ENCODE measurements at places on chromosomes 5 and 9.
A peak's percentile ranks its signal among the peaks of the same experiment; 100 is the strongest.

GRCh38 chr5:11892832-11893231 is 11.4 kb downstream of the CTNND2 start:
- H3K27ac ChIP-seq, result no peak overlapping the region
- H3K36me3 ChIP-seq, result no peaks in the 10 kb centered on the region
- DNase-seq, result no peak
- no peaks in the 10 kb centered on the region for H3K27me3 ChIP-seq
- H3K4me1 ChIP-seq, result no peaks in the 10 kb centered on the region
- no peak overlapping the region for H3K4me3 ChIP-seq

DNA sequence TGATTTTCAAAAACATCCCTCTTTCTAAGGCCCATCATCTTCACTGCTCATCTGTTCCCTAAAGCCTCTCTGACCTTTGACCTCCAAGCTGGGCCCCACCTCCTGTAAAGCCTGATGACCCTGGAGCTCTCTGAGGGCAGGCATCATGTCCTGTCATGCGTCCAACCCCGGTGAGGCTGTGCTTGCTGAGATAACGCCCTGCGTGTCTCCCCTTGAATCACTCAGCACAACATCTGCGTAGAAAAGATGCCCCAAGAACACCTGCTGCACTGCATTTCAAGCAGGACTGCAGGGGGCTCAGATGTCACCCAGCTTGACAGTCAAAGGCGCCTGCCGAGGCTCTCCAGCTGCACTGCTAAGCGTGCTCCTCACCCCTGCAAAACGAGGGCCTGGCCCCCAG is 78.0 kb downstream of the OTULIN start:
- DNase-seq, result no peak
- H3K36me3 ChIP-seq, result peaks cover 10% of the 10 kb centered on the region
- H3K4me3 ChIP-seq, result no peak overlapping the region
- no peak overlapping the region for H3K27ac ChIP-seq
- no peaks in the 10 kb centered on the region for H3K27me3 ChIP-seq

GRCh38 chr5:123178683-123179082 is 89.6 kb downstream of the PRDM6 start:
- H3K36me3 ChIP-seq, result no peaks in the 10 kb centered on the region
- H3K27ac ChIP-seq, result no peak overlapping the region
- H3K27me3 ChIP-seq, result no peaks in the 10 kb centered on the region
- no peak overlapping the region for H3K4me3 ChIP-seq
- no peak for DNase-seq
- no peaks in the 10 kb centered on the region for H3K4me1 ChIP-seq

- DNase-seq, result no peak
- no peaks in the 10 kb centered on the region for H3K4me1 ChIP-seq
- no peak overlapping the region for H3K4me3 ChIP-seq
- no peaks in the 10 kb centered on the region for H3K27me3 ChIP-seq
- H3K27ac ChIP-seq, result no peak overlapping the region
- no peaks in the 10 kb centered on the region for H3K36me3 ChIP-seq
Observed at GRCh38 chr9:7192266-7192665, 434.5 kb downstream of the KDM4C start.

GRCh38 chr9:124674651-124675050 is 96.5 kb downstream of the NR6A1 start:
- H3K36me3 ChIP-seq, result no peaks in the 10 kb centered on the region
- H3K4me3 ChIP-seq, result no peak overlapping the region
- no peaks in the 10 kb centered on the region for H3K4me1 ChIP-seq
- H3K27me3 ChIP-seq, result no peaks in the 10 kb centered on the region
- no peak overlapping the region for H3K27ac ChIP-seq
- no peak for DNase-seq

GRCh38 chr9:116924462-116925110 is 237.5 kb downstream of the TRIM32 start:
- no peak overlapping the region for H3K4me3 ChIP-seq
- DNase-seq, result no peak
- H3K27ac ChIP-seq, result no peak overlapping the region
- no peaks in the 10 kb centered on the region for H3K27me3 ChIP-seq
- H3K4me1 ChIP-seq, result no peaks in the 10 kb centered on the region

- H3K36me3 ChIP-seq, result no peaks in the 10 kb centered on the region
- H3K4me3 ChIP-seq, result no peak overlapping the region
- H3K27me3 ChIP-seq, result no peaks in the 10 kb centered on the region
Observed at GRCh38 chr5:61551637-61552313, 219.7 kb downstream of the ZSWIM6 start.

DNA sequence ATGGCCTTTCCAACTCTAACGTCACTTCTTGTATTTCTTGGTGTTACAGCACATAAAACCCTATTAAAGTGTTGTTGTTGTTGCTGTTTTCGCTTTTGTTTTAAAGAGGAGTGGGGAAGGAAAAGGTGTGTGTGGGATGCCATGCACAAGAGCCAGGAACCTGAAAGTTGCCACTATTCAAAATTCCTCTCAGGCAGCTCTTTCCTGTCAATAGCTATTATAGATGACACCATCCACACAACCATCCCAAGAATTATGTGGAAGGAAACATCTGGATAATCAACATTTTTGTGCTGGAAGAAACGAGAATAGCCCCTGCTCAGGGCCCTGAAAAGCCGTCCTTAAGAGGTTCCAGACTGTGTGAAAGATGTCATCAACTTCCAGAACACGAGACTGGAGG is 79.3 kb downstream of the SHB start:
- H3K4me3 ChIP-seq, result no peak overlapping the region
- H3K4me1 ChIP-seq, result no peaks in the 10 kb centered on the region
- peak overlapping the region; percentile 63 for H3K27ac ChIP-seq
- no peak for DNase-seq

- peak overlapping the region; percentile 38 for H3K4me3 ChIP-seq
- no peaks in the 10 kb centered on the region for H3K4me1 ChIP-seq
- peak overlapping the region; percentile 78 for H3K27ac ChIP-seq
- no peak for DNase-seq
Observed at GRCh38 chr9:16828340-16829281, 41.9 kb downstream of the BNC2 start.

- no peaks in the 10 kb centered on the region for H3K4me1 ChIP-seq
- no peak overlapping the region for H3K4me3 ChIP-seq
- H3K36me3 ChIP-seq, result no peaks in the 10 kb centered on the region
- no peak for DNase-seq
- no peak overlapping the region for H3K27ac ChIP-seq
- no peaks in the 10 kb centered on the region for H3K27me3 ChIP-seq
Observed at GRCh38 chr5:145130996-145131395, 704.1 kb downstream of the PRELID2 start.

DNA sequence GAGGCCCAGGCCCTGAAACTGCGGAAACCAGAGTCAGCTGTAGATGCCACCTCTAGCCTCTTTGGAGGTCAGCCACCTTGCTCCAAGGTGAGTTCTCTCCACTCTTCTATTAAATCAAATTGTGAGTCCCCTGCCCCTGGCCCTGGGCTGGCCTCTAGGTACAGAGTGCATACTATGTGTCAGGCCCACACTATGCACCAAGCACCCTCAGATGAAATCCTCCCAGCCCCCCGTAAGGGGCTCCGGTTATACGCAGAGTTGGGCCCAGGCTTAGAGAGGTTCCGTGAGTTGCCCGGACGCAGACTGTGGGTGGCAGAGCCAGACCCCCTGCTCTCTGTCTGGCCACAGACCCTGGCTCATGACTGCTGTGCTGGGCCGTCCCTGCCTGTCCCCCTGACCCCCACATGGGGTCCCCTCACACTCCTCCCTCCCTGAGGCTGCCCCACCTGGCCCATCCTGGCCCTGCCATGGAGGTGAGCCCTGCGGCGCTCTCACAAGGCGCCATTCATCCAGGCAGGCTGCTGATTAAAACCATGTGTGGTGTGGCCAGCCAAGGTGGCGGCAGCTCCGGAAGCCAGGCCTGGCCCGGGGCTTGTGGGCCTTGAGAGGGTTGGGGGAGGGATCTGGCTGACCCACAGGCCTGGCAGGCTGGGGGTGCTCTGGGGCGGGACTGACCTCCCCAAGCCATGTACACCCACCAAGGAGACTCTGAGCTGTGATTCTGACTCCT is 65.5 kb upstream of the SYNPO start:
- no peak overlapping the region for H3K4me3 ChIP-seq
- H3K27me3 ChIP-seq, result no peaks in the 10 kb centered on the region
- no peak overlapping the region for H3K27ac ChIP-seq
- peak; percentile 41 for DNase-seq

DNA sequence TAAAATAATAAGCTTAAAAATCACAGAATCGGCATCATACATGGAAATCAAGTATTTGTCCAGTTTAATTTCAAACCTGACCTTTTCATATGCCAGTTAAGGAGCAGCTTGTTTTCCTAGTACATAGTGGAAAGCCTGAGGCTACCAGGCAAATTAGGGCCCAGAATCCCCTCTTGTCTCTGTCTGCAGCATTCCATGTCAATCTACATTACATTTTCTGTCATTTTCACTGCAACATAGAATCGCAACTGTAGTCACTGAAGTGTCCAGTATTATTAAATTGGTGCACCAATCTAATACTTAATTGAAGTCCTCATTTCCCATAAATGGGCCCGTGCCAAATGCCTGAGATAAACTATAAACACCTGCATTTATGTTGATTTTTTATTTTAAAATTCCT is 1352.2 kb upstream of the ACO1 start:
- no peaks in the 10 kb centered on the region for H3K27me3 ChIP-seq
- H3K4me1 ChIP-seq, result no peaks in the 10 kb centered on the region
- H3K27ac ChIP-seq, result no peak overlapping the region
- no peaks in the 10 kb centered on the region for H3K36me3 ChIP-seq
- no peak overlapping the region for H3K4me3 ChIP-seq

- no peaks in the 10 kb centered on the region for H3K27me3 ChIP-seq
- no peaks in the 10 kb centered on the region for H3K4me1 ChIP-seq
- no peaks in the 10 kb centered on the region for H3K36me3 ChIP-seq
- no peak overlapping the region for H3K4me3 ChIP-seq
- no peak overlapping the region for H3K27ac ChIP-seq
- no peak for DNase-seq
Observed at GRCh38 chr5:94711785-94712184, 93.3 kb downstream of the SLF1 start.

- DNase-seq, result no peak
- H3K27ac ChIP-seq, result no peak overlapping the region
- no peaks in the 10 kb centered on the region for H3K4me1 ChIP-seq
- H3K4me3 ChIP-seq, result no peak overlapping the region
Observed at GRCh38 chr9:35272989-35273388, 111.2 kb downstream of the UNC13B start.

- no peaks in the 10 kb centered on the region for H3K27me3 ChIP-seq
- no peak overlapping the region for H3K4me3 ChIP-seq
- DNase-seq, result no peak
- H3K36me3 ChIP-seq, result no peaks in the 10 kb centered on the region
- H3K27ac ChIP-seq, result no peak overlapping the region
Observed at GRCh38 chr5:57749396-57749795, 266.8 kb upstream of the ACTBL2 start.

DNA sequence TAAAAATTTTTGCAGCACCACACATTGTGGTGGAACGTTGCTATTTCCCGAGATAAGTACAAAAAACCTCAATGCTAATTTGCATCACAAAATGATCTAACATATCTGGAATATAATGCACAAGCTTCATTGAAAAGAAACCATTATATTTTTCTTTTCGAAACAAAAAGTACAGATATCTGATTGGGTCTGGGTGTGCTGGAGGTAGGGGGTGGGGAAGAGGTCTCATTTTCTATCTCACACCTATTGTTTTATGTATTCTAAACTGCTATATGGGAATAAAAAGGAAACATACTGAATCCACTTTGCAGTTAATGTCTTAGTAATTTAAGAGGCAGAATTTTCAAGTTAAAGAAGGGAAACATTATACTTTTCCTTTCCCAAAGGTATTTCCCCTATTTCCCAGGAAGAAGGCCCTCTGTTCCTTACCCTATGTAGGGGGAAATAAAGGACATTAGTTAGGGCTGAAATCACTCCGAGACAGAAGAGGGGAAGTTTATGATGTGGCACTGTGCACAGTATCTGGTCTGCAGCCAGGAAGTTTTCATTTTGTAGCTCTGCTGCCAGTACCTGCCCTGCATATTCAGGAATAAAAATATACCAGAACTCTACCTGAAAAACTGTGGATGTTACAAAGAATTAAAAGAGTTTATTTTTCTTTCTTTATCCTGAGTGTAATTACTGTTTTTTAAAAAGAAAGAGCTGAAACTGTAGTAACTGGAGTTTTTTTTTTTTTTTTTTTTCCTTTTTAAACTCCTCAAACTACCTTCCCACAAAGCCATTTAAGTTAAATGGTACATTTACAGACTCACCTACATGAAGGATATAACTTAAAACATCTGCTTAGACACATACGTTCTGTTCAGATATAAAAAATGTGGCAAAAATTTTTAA is 7.4 kb downstream of the MEF2C start:
- H3K4me3 ChIP-seq, result peak overlapping the region; percentile 44
- H3K36me3 ChIP-seq, result no peaks in the 10 kb centered on the region
- H3K4me1 ChIP-seq, result no peaks in the 10 kb centered on the region

GRCh38 chr9:127628758-127629467 is 16.8 kb downstream of the STXBP1 start:
- no peaks in the 10 kb centered on the region for H3K27me3 ChIP-seq
- H3K4me3 ChIP-seq, result no peak overlapping the region
- no peaks in the 10 kb centered on the region for H3K4me1 ChIP-seq
- DNase-seq, result no peak
- H3K36me3 ChIP-seq, result no peaks in the 10 kb centered on the region
- H3K27ac ChIP-seq, result no peak overlapping the region

DNA sequence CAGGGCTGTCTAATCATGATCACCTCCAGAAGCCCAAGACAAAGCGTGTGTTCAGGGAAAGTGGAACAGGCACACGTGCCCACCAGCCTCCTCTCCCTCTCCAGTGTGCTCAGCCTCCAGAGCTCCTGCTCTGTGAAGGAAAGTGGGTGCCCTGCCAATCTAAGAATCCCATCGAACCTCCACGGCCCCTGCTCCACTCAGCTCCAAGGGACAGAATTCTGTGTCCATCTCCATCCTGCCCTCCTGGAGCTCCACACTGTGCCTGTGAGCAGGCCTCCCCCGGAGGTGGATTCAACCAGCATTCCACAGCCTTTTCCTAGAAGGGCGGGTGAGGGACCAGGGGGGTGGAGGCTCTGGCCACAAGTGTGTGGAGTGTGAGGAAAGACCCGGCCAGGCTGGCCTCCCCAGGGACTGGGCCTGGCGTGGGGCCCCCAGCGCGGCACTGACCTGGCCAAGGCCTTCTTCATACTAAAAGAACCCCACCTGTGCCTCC is 6.0 kb downstream of the EEIG1 start:
- no peaks in the 10 kb centered on the region for H3K27me3 ChIP-seq
- DNase-seq, result no peak
- no peaks in the 10 kb centered on the region for H3K36me3 ChIP-seq

- H3K36me3 ChIP-seq, result no peaks in the 10 kb centered on the region
- H3K4me1 ChIP-seq, result no peaks in the 10 kb centered on the region
- no peaks in the 10 kb centered on the region for H3K27me3 ChIP-seq
- H3K4me3 ChIP-seq, result no peak overlapping the region
- H3K27ac ChIP-seq, result peak overlapping the region; percentile 59
- no peak for DNase-seq
Observed at GRCh38 chr9:84874596-84874995, 205.1 kb downstream of the NTRK2 start.

GRCh38 chr5:10521466-10522223 is 42.2 kb upstream of the ANKRD33B start:
- H3K27ac ChIP-seq, result no peak overlapping the region
- no peaks in the 10 kb centered on the region for H3K36me3 ChIP-seq
- no peaks in the 10 kb centered on the region for H3K27me3 ChIP-seq
- DNase-seq, result no peak
- no peaks in the 10 kb centered on the region for H3K4me1 ChIP-seq
- no peak overlapping the region for H3K4me3 ChIP-seq
